ENCODE measurements at places on chromosomes 5 and 9.

DNA sequence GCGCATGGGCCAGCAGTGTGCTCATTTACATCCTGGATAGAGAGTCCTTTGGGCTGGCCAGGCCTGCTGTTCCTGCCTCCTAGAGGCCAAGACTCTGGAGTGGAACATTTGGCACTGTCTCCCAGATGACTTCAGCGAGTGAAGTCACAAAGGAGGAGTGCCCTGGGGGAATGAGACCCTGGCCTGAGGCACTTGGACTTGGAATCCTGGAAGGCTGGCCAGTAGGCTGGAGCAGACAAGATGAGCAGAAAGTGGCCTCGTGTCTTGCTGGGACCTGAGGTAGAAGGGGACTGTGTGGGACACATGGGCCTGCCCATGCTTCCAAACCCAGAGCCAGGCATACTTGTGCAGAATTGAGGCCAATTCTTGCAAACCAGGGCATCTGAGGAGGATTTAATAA is at the start of gene TSSK1B:
Gene TSSK1B, minus strand, starts transcription at position 101 of the 400 bp plus-strand sequence. CDS start 150 bp downstream, outside the sequence.
- no peak for DNase-seq

GRCh38 chr5:157487358-157487757 is 27.3 kb downstream of the NIPAL4 start:
- no peak for DNase-seq

DNA sequence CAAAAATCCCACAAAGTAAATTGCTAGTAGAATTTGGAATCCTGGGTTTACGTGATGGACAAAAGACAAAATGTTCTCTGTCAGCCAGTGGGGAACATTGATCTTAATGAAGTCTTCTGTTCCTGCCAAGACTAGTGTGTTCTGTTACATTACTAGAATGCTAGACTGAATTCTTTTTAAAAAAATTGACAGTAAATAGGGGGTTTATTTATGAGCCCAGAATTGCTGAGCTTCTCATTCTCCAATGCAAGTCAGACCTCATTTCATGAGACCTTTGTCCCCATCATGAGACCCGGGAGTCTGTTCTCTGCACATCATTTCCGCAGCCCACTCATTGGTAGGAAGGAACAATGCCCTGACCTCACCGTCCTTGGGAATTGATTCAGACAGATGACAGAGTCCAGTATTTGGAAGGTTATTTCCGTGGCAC is 173.8 kb upstream of the OTULINL start:
- no peak for DNase-seq

- peak; percentile 89 for DNase-seq
These were observed 468.9 kb downstream of the ACTL7B start for GRCh38 chr9:108386859-108387384.

DNA sequence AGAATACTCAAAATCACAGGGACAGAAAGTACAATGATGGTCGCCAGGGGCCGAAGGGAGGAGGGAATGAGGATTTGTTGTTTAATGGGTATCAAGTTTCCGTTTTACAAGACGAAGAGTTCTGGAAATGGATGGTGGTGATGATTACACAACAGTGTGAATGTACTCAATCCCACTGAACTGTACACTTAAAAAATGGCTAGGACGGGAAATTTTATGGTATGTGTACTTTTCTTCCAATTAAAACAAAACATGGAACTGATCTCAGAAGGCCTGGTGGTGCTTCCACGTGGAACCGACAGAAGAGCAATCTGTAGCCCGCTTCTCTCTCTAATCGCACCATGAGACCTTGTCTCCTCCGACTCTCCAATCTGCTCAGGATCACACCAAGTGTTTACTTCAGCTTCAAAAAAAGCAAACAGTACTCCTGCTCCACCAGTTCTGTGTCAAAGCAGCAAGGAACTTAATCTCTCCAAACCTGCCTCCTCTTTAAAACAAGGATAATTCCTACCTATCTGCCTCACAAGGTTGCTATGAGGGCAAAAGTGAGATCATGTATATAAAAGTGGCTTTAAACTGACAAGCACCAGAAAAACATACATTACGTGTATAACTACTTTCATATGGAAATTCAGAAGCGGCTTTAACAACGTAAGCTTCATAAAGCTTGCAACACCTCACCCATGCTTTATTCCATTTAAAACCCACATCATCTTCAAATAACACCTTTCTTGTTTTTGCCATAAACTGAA is 2.1 kb downstream of the ECPAS start:
- DNase-seq, result no peak

GRCh38 chr9:32426278-32426939 is 42.0 kb downstream of the ACO1 start:
- DNase-seq, result peak; percentile 21

- no peak for DNase-seq
These were observed 24.9 kb downstream of the C9orf50 start for GRCh38 chr9:129595903-129596540.

DNA sequence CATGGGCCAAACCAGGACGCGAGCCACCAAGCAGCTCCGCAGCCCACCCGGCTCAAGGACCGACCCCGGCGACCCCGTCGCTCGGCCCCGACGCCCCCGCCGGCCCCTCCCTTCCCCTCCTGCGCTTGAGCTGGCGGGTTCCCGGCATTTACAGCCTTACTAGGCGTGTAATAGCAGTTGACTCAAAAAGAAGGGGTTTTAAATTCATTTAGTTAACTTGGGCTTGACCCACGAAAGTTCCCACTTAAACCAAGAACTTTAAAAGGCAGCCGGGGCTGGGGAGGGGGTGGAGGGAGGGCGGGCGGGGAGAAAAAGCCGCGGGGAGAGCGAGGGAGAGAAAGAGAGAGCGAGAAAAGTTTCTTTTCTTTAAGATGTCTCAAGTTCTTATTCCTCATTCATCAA is 636 bp downstream of the PRDM12 start:
- DNase-seq, result no peak
